ENCODE measurements at places on chromosomes 7 and 10.

DNA sequence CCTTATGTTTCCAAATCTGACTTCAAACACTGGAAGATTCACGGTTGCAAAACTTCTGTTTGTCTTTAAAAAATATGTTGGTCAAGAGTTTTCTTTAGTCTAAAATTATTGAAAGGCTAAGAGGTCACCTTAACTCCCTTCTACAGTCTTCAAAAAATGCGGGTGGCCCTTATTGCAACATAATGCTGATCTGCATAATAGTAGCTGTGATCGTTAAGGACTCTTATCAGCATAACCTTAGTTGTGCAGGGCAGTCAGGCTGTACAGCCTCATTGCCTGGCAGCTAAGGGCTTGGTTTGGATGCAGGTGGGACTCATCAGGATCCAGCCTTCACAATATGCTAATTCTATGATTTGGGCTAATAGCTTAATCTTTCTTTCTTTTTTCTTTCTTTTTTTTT, 15.0 kb downstream of the KIAA1217 start:
- no peak for DNase-seq

- no peak for DNase-seq
Observed at GRCh38 chr10:97538411-97538810, 34.2 kb upstream of the ANKRD2 start.

DNA sequence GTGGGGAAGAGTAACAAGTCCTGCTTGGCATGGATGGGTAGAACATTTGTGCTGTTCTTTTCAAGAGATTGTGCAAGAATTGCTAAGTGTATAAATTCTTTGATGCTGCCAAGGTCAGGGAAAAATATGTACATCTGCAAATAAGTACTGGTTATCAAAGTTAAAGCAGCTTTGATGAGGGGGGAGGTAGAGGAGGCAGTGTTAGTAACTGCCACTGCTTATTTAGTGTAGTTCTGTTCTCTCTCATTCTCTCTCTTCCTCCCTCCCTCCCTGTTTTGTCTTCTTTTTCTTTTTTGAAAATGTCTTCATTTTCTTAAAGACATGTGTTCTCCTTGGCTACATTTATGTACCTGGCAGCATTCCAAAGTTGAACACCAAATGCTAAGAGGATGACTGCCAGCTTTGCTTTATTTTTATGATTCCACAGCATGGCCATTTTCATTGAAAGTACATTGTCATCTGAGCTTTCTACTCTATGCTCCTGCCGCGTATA, 18.6 kb downstream of the CACNB2 start:
- no peak for DNase-seq

DNA sequence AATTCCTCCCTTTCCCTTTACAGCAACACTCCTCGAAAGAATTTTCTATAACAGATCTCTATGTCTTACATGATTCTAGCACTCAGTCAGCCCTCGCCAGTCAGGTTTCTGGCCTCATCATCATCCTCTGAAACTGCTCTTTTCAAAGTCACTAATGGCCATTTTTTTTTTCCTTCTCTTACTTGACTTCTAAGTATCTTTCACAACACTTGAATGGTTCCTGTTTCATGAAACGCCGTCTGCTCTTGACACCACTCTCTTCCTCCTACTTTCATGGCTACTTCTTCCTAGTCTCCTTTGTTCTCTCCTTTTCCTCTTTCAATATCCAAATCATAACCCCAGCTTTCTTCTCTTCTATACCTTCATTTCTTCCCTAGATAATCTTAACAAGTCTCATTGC, 100.5 kb upstream of the NRP1 start:
- no peak for DNase-seq

DNA sequence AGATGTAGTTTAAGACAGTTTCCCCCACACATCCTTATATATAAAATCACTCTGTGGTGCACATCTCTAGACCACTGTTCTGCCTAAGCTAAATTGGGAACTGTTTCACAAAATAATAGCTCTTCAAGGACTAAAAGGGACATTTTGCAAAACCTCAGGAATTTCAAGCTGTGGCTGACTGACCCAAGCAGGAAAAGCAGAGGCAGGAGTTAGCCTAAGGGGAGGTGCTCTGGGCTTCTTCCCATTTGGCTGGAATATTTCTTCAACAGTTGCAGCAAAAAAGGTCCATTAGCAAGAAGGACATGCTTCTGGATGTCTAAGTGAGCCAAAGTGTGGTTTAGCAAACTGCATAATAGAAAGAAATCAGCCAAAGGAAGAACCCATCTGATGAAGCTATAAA, 551.2 kb upstream of the ANKRD30A start:
- no peak for DNase-seq

DNA sequence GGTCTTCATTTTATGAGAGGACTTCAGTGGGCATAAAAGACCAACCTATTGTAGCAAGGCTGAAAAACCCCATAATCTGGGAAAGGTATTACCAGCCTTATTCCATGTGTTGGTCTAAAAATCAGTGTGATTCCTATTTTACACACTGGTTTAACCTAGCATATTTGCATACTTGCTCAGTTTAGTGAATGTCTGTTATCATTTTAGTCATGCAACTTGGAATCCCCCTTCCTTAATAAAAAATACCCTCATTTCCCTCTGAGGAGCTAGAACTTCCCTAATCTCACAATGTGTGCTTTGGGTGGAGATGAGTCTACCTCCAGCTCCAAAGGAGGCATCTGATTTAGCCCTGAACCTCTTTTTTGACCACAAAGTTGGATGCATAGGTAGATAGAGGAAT, 312.8 kb upstream of the SORCS1 start:
- DNase-seq = no peak

- no peak for DNase-seq
Observed at GRCh38 chr10:128814782-128815181, 652.3 kb upstream of the MGMT start.

GRCh38 chr10:118839348-118839747, 84.6 kb upstream of the CACUL1 start:
- no peak for DNase-seq

DNA sequence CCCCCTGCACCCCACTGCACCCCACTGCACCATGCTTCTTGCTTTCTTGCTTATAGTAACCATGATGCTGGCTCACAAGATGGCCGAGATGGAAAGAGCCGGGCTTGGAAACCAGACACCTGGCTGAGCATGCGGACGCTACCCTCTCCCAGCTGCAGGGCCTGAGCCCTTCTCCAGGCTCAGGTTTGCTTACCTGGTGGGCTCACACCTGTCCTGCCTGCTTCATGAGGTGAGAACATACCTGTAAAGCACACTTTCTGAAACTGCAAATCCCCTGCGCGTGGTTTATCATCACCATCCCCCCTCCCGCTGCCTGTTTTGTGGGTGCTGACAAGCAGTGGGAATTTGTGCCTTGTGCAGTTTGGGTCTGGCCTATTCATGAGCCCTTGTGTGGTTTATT, 302.7 kb downstream of the GLRX3 start:
- no peak for DNase-seq

GRCh38 chr7:150860291-150860977, 8.1 kb downstream of the AOC1 start:
- no peak for DNase-seq

GRCh38 chr7:157684909-157685429, 348.2 kb downstream of the DNAJB6 start:
- no peak for DNase-seq

GRCh38 chr10:93711891-93712290, 9.5 kb upstream of the FRA10AC1 start:
- DNase-seq = no peak

GRCh38 chr10:20991526-20991925, 94.4 kb upstream of the NEBL start:
- DNase-seq = no peak

Data from activated CD8-positive, alpha-beta memory T cell treated with anti-CD3 and anti-CD28 coated beads for 48 hours (primary cell).